ENCODE measurements at places on chromosomes 2 and 18. TPM values are rescaled to one million over a fixed set of nuclear protein-coding genes. Genes with fewer than 3 reads are reported as not detected.

DNA sequence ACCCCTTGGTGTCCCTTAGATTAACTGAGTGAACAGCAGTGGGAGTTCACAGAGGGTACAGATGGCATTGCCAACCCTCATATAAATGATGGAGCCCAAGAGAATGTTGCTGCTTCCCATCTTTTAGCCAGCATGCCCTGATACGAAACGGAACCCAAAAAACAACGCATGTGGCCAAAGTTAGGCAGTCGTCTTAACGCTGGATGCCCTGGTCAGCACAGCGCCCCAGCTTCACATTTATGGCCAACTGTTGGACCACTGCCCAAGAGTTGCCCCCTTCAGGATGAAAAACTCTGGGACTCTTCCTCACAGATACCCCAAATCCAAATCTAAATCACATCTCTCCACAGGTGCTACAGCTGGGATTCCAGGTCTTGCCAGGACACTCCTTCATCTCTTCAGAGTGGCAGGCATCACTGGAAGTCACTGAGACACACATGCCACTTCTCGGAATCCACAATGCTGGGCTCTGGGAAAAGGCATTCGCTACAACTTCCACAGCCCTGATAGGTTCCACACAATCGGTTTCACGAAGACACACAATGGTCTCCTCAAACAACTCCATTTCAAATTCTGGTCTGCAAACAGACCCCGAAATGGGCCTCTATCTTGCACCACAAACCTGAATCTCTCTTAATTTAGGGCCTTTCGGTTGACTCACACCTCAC is 44.6 kb downstream of the LONRF2 start:
- no peak for DNase-seq

The LHCGR gene
- under 0.01 TPM for total RNA-seq

GRCh38 chr18:48946329-48946835 is 4.4 kb downstream of the SMAD7 start:
- no peak for DNase-seq

DNA sequence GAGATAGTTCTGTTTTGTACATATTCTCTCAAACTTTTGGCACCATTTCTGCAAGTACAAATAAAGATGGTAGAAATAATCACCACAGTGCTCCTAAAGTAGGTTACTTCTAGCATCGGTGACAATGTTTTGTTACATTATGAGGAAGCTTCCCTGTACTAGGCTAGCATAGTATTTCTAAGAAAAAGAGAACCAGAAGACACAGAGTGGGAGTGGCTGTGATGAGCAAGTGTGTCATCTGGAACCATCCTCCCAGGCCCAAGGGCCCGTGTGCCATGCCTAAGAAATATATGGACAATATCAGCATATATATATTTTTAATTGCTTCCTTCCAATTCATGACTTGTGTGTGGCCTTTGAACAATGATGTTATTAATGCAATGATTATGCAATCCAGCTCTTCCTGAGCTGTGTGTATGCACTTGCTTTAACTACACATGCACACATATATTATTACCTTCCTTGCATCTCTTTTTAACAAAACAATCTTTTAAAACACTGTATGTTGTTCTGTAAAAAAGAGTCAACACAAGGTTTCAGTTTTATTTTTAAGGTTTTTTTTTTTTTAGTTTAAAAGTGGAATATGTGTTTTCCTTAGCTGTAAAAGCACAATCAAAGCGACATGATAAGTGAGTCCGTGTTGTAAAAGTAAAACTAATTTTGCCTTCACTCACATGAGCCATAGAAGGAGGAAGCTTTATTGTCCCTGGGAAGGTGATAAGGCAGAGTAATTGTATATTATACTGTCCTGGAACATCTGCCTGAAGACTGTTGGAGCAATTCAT is 303.9 kb downstream of the ZNF407 start:
- no peak for DNase-seq

GRCh38 chr2:27320958-27321543 is 1.8 kb downstream of the MPV17 start:
- no peak for DNase-seq

DNA sequence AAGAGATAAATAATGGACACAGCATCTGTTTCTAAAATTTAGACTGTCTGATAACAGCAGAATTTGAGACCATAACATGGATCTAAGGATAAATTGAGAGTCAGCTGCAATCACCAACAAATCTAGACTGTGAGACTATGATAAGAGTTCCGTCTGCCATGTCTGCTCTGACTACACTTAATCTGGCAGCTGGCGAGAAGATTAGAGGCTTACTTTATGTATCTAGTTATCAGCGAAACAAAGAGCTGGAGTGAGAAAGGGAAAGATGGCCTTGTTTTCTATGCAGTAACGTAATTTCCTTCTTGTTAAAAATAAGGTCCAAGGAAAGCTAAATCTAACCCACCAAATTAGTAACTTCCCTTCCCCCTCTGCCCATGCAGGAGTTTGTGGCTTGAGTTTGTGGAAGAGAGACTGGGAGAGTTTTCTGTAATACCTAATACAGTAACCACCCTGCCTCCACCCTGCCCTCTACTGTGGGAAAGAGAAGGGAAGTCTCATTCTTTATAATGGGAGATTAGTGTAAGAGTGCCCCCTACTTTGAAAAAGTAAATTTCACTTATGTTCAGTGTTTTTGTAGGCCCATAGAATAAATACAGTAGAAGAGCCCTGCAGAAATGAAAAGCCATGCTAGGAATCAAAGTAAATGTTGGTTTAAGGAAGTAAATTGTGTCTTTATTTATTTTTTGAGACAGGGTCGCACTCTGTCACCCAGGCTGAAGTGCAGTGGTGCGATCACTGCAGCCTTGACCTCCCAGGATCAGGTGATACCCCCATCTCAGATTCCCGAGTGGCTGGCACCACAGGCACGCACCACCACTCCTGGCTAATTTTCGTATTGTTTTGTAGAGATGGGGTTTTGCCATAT is 27.5 kb downstream of the EML4 start:
- DNase-seq = peak; percentile 22

DNA sequence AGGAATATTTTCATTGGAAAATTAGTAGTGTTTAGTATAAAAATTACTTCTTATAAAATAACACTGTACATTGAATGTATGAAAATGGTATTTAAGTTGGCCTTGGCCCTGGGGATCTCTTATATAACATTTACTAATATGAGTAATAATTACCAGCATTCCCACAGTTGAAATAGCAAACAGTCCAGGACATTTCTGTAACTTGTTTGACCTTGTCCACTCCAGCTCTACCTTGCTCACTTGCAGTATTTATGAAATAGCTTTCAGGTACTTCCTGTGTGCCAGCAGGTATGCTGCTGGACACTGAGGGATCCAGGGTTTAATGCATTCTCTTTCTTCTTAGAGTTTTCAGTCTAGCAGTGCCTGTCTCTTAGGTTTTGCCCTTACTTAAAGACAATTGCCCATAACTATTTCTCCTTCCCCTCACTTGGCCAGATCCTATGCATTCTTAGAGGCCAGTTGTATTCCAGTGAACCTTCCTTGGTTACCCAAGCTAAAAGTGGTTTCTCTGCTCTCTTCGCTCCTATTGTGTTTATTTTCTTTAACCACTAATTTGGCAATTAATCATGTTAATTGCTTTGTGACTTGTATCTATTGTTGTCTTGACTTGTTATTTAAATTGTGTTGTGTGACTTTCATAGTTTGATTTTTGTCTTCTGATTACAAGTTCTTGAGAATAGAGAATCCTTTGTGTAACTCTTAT is 25.9 kb downstream of the BABAM2 start:
- DNase-seq = no peak

The MYO7B gene
- under 0.01 TPM for total RNA-seq

The MOCOS gene
- total RNA-seq = 0.41 TPM

DNA sequence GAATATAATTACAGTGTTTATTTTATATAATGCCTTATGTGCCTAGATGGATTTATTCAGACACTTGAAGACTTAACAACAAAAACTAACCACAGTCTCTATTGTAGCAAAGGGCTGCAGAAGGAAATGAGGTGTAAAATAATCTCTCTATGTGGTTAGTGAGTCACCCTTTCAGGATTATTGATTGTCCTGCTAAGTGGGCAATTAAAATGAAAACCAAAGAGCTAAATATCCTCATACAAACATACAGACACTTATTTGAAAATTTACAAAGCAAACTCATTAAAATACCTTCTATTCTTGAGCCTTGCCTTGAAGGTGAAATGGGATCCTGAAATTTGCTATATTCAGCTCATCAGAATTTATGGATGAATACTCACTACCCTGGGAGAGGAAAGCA is 27.7 kb upstream of the DCC start:
- no peak for DNase-seq

The CRYBA2 gene
- not detected for total RNA-seq

The CELF4 gene
- total RNA-seq = 92.9 TPM

The HS6ST1 gene
- 51.8 TPM for total RNA-seq

DNA sequence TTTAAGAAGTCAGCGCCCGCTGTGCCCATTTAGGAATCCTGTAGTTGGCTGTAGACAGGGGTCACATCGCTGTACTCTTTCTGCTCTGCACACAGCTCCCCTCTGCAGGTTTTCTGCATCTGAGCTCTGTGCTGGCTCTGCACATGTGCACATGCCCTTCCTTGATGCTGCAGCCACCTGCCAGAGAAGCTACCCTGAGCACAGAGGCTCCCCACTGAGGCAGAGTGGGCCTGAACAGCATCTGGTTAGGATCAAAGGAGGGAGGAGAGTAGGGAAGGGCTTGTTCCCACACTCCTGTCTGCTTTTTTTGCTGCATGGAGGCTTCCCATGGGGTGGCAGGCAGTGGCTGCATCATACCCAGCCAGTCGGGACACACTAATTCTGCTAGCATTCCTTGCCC is 238.9 kb downstream of the FHOD3 start:
- DNase-seq = no peak

GRCh38 chr2:221346411-221346810 is 225.7 kb downstream of the EPHA4 start:
- DNase-seq = no peak

The RAB27B gene
- 33.0 TPM for total RNA-seq

DNA sequence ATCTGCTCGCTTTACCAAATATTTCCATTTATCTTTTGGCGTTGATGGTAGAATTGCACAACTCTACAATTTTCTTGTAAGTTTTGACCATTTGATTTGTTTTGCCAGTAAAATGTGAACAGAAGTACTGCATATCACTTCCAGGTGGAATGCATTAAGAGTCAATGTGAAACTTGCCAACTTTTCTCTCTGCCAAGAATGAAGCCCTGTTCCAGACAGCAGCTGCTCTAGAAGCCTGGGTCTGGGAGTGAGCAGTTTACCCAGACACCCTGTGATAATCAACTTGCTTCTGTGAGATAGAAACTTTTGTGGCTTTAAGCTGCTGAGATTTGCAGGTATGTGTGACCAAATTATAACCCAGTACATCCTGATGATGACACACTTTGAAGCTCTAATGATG is 115.9 kb upstream of the SYT4 start:
- DNase-seq = no peak

DNA sequence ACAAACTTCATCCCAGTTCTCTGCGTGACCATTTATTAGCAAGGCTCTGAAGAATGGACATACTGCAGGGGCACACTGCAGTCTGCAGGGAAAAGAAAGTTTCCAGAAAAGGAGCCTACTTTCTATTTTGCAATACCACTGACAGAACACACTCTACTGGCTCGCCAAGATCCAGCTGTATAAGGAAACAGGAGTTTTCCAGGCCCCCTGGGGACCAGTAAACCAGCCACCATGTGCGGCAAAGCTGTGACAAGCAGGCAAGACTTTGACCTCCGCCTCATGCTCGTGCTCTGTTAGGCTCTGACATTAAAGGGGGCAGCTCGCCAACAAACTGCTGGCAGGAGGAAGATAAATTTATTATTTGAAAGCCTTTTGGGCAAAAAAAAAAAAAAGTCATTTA is 67.3 kb downstream of the CCBE1 start:
- DNase-seq = no peak

- no peak for DNase-seq
Observed at GRCh38 chr2:128548461-128548891, 229.8 kb upstream of the HS6ST1 start.

The ABCA12 gene
- 0.41 TPM for total RNA-seq
